ENCODE measurements at places on chromosomes 7 and 10.
A peak's percentile ranks its signal among the peaks of the same experiment; 100 is the strongest.

GRCh38 chr10:101235766-101236165 is 6.5 kb upstream of the LBX1 start:
- no peak for DNase-seq

- DNase-seq: no peak
Measured at GRCh38 chr7:105118612-105119600, 104.9 kb downstream of the KMT2E start.

GRCh38 chr10:127525686-127526085 is 23.4 kb upstream of the NPS start:
- DNase-seq: no peak

GRCh38 chr7:154978017-154978416 is 24.9 kb downstream of the PAXIP1 start:
- no peak for DNase-seq

- peak; percentile 27 for DNase-seq
Measured at GRCh38 chr7:55572378-55573233, at the start of gene VOPP1. TSS of gene VOPP1 (minus strand) at chr7:55572502. CDS start at chr7:55572324, 178 bp downstream.
